Astrocyte (in vitro differentiated cells and primary cell): ENCODE measurements at places on chromosomes 6 and 20.
A peak's percentile ranks its signal among the peaks of the same experiment; 100 is the strongest.

GRCh38 chr20:52751571-52751970 lies 220.6 kb upstream of the TSHZ2 start:
- no peaks in the 10 kb centered on the region for H3K36me3 ChIP-seq
- DNase-seq = no peak
- H3K4me1 ChIP-seq = no peaks in the 10 kb centered on the region
- no peaks in the 10 kb centered on the region for H3K27me3 ChIP-seq
- no peak overlapping the region for H3K27ac ChIP-seq

- H3K4me3 ChIP-seq = no peak overlapping the region
- H3K4me1 ChIP-seq = no peaks in the 10 kb centered on the region
- no peaks in the 10 kb centered on the region for H3K36me3 ChIP-seq
- DNase-seq = peak; percentile 43
These were observed 40.9 kb downstream of the SUMO4 start for GRCh38 chr6:149440735-149441671.

DNA sequence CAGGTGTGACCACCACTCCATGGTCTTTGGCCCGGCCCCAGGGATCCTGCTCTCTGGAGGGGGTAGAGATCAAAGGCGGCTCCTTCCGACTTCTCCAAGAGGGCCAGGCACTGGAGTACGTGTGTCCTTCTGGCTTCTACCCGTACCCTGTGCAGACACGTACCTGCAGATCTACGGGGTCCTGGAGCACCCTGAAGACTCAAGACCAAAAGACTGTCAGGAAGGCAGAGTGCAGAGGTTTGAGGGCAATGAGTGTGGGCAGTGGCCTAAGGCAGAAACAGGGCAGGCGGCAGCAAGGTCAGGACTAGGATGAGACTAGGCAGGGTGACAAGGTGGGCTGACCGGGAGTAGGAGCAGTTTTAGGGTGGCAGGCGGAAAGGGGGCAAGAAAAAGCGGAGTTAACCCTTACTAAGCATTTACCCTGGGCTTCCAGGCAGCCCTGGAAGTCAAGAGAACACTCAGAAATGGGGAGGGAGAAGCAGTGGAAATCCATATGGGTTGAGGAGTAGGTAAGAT lies 533 bp downstream of the CFB start:
- H3K27me3 ChIP-seq = peaks cover 11% of the 10 kb centered on the region
- no peak overlapping the region for H3K27ac ChIP-seq
- DNase-seq = no peak
- no peak overlapping the region for H3K4me3 ChIP-seq
- H3K36me3 ChIP-seq = peaks cover 5% of the 10 kb centered on the region

- H3K27me3 ChIP-seq = peaks cover 6% of the 10 kb centered on the region
- no peak overlapping the region for H3K27ac ChIP-seq
- H3K4me3 ChIP-seq = no peak overlapping the region
- H3K4me1 ChIP-seq = no peaks in the 10 kb centered on the region
These were observed 2.4 kb upstream of the MYLK4 start for GRCh38 chr6:2753110-2753489.

- H3K27me3 ChIP-seq = no peaks in the 10 kb centered on the region
- H3K4me3 ChIP-seq = no peak overlapping the region
- peak; percentile 71 for DNase-seq
These were observed 70.2 kb downstream of the CEP57L1 start for GRCh38 chr6:109165392-109165974.

DNA sequence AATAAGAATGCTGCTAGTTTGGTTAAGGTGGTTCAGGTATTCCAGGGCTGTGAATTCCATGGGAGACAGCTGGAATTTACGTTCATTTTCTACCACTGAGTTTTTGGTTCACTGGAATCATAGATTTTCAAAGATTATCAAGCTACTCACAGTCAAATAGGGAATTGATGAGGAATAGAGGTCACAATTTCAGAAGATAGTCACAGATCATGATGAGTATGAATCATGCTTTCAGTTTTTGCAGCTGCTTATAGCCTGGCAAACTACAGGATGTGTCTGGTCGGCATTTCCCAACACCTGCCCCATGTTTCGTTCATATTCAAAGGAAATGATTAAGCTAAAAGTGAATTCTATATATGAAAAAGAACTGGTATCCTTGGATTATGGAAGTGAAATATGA lies 58.7 kb downstream of the BCKDHB start:
- H3K4me1 ChIP-seq = peaks cover 7% of the 10 kb centered on the region
- no peak for DNase-seq
- H3K4me3 ChIP-seq = no peak overlapping the region
- H3K27me3 ChIP-seq = no peaks in the 10 kb centered on the region
- no peak overlapping the region for H3K27ac ChIP-seq

GRCh38 chr6:38588631-38589366 lies 50.9 kb downstream of the BTBD9 start:
- H3K27me3 ChIP-seq = no peaks in the 10 kb centered on the region
- no peak overlapping the region for H3K4me3 ChIP-seq
- H3K36me3 ChIP-seq = no peaks in the 10 kb centered on the region
- peak; percentile 50 for DNase-seq
- H3K4me1 ChIP-seq = no peaks in the 10 kb centered on the region
- no peak overlapping the region for H3K27ac ChIP-seq

DNA sequence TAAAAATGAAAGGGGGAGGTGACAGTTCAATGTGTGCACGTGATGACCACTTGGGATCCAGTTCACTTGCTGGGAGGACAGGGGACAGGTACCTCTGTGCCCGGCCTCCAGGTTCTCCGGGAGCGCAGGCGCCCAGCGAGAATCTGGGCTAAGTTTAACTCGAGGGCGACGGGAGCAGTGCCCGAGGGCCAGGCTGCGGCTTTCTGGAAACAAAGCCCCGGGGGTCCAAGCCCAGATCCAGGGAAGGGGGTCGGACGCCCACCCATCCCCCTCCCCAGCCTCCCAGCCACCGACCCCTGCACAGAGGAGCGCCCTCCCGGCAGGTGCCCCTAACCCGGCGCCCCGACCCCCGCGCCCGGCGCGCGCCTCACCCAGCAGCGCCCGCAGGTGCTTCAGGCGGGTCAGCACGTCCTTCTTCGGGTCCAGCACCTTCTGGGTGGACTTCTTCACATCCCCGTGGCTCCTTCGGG lies 405 bp downstream of the RALGAPA2 start:
- H3K27ac ChIP-seq = peak overlapping the region; percentile 83
- no peak for DNase-seq
- peak overlapping the region; percentile 76 for H3K4me3 ChIP-seq
- H3K36me3 ChIP-seq = no peaks in the 10 kb centered on the region

GRCh38 chr20:17155401-17155800 lies 71.4 kb upstream of the PCSK2 start:
- H3K27ac ChIP-seq = no peak overlapping the region
- H3K4me1 ChIP-seq = no peaks in the 10 kb centered on the region
- H3K36me3 ChIP-seq = no peaks in the 10 kb centered on the region
- DNase-seq = no peak
- H3K27me3 ChIP-seq = no peaks in the 10 kb centered on the region
